ENCODE measurements at places on chromosomes 7 and 10.

DNA sequence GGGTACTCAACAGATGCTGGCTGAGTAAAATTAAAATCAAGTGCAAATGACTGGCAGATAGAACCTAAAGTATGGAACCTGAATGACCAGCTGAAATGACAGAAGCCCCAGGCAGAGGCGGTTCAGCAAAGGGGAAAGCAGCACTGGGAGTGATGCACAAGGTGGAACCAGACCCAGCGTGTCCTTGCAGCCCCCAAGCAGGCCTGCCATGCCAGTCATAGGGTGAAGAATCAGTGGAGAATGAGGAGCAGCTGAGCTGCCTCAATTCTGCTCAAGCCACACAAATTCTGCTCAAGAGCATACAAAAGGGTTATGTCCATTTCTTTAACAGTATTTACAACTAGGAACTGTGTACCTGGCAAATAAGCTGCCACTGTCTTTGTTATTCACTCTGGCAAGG lies 8.7 kb downstream of the ACTR1A start:
- peak; percentile 5 for DNase-seq

DNA sequence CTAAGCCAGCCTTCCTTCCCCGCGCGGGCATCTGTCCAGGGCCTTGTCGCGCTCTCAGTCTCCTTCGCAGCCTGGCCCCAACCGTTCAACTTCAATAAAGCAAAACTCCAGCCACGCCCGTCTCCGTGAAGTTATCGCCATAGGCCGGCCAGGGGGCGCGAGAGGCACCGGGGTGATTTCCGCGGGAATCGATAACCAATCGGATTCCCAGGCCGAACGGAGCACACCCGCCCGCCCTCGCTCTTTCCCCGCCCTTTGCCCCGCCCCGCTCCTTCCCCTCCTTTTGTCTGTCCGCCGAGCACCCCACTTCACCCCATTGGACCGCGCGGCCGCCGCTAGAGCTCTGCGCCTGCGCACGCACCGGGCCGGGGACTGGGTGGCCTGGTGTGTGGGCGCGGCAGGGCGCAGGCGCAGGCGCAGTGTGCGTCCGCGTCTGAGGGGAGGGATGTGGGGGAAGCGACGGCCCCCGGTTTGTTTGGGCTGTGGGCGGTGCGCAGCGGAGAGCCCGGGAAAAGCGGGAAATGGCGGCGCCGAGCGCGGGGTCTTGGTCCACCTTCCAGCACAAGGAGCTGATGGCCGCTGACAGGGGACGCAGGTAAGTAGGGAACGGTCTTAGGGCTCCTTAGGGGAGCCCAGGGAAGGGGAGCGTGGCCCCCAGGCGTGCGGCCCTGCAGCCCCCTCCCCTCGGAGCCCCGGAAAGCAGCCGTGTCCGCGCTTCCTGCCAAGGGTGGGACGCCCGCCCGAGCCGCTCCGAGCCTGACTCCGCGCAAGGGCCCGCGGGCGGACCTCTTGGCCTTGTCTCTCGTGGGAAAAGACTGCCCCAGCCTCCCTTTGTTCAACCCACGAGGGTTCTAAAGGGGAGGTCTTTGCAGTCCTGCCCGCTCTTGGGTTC lies at the start of gene CASP2:
TSS of gene CASP2 (plus strand) at position 417 of the 892 bp plus-strand sequence. CDS start at position 522, 105 bp downstream.
- DNase-seq = peak; percentile 100

- DNase-seq = no peak
These were observed 2.7 kb upstream of the ZNF804B start for GRCh38 chr7:88756802-88757201.

- no peak for DNase-seq
These were observed 716.1 kb downstream of the PARD3 start for GRCh38 chr10:34098821-34099567.

DNA sequence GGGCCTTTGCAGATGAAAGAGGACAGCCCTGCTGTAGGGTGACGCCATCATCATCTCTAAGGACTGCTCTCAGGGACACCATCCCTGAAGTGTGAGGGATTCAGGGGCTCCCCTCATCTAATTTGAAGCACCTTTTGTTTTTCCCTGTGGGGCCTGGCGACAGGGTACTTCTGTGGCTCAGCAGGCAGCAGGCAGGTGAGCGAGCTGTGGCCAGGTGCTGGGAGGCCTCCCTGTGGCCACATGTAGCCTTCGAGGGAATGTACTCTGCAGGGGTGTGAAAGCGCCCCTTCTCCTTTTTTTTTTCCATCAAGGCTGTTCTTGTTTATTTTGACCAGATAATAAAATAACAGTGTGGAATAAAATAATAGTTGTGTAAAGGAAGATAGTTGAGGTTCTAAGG lies 118.2 kb upstream of the DPP6 start:
- no peak for DNase-seq
